ENCODE measurements at places on chromosomes 4 and X.

GRCh38 chr4:3308691-3309090 lies 15.9 kb downstream of the RGS12 start:
- no peak for DNase-seq

GRCh38 chr4:182795446-182796238 lies 121.5 kb downstream of the DCTD start:
- no peak for DNase-seq

- no peak for DNase-seq
Observed at GRCh38 chrX:150229030-150229429, 134.1 kb upstream of the MAMLD1 start.

DNA sequence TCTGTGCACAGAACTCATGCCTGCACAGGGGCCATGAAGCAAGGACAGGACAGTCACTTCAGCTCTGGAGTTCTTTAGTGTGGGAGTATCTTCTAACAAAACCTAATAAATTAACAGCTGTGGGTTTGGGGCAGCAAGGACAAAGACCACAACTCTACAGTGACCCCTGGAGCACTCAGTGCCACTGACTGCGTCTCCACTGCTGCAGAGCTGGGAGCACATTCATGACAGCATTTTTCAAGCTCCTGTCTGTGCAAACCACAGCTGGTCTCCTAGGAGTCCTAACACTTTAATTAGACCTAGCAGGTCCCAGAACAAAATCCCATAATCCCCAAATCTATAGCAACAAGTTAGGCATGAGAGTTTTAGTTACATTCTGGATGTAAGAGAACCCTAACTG lies 76.5 kb downstream of the RTL9 start:
- DNase-seq = no peak

DNA sequence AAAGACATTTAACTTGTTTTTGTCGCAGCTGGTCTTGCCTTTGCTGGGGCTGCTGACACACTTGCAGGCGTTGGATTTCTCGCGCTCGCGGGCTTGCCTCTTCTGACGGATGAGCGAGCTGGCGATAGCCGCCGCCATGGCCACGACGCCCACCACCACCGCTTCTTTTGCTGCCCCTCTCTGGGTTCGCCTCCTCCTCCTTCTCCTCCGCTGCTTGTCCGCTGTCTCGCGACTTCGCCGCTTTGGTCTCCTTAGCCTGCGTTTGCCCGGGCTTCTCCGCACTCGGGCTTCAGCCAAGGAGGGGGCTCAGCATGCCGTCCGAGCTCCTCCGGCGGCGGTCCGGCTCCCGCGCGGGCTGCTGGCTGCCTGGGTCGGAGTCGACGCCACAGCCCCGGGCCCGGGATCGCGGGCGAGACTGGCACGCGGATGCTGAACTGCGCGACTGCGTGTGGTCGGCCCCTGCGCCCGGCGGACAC lies 613 bp downstream of the FGF13 start:
- no peak for DNase-seq

- DNase-seq = no peak
Observed at GRCh38 chrX:96027407-96027806, 657.2 kb upstream of the DIAPH2 start.

DNA sequence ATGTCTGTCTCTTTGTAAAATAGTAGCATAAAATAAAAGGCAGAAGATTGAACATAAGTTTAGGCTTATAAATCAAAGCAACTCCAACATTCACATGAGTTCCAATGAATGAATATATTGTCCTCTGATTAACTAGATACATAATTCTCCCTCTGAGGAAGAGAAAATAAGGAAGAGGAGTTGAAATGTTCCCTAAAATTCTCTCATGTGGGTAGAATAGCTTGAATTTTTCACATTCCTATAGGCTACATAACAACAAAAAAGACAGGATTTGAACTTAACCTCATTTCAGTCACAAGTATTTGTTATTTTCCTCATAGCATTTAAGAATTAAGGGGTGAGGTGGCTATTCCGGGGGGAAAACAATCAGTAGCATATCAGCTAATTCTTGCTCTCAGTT lies 462.4 kb upstream of the NDST4 start:
- no peak for DNase-seq

DNA sequence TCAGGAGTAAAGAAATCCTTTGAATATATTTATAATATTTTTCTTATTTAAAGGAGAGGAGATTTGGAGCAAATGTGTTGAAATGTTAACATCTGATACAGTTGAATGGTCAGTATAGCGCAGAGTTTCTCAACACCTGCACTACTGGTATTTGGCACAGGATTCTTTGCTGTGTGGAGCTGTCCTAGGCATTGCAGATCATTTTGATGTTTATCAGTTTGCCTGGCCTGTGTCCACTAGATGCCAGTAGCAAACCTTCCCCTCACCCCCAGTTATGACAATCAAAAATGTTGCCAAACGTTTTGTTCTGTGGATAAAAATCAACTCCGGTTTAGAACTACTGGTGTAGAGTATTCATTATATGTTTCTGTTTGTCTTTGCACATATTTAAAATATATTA lies 765.3 kb upstream of the SLIT2 start:
- DNase-seq = no peak

GRCh38 chr4:67701517-67701850 lies 529 bp upstream of the UBA6 start:
- DNase-seq = no peak

GRCh38 chr4:11415409-11416070 lies 13.2 kb downstream of the HS3ST1 start:
- no peak for DNase-seq

GRCh38 chr4:177001271-177002175 lies 208.8 kb upstream of the VEGFC start:
- DNase-seq = no peak

Data from activated gamma-delta T cell treated with anti-CD3 and anti-CD28 coated beads, Interleukin-2, amount 50 U/mL, for 16 hours (primary cell).